T-helper 1 cell (primary cell): ENCODE measurements at places on chromosomes 12 and 14.

- no peak for DNase-seq
Observed at GRCh38 chr12:123056053-123056452, 75.6 kb downstream of the ARL6IP4 start.

- DNase-seq: no peak
Observed at GRCh38 chr14:65976761-65977404, 509.3 kb upstream of the CCDC196 start.

- DNase-seq: no peak
Observed at GRCh38 chr12:19382563-19382962, 56.7 kb upstream of the AEBP2 start.

DNA sequence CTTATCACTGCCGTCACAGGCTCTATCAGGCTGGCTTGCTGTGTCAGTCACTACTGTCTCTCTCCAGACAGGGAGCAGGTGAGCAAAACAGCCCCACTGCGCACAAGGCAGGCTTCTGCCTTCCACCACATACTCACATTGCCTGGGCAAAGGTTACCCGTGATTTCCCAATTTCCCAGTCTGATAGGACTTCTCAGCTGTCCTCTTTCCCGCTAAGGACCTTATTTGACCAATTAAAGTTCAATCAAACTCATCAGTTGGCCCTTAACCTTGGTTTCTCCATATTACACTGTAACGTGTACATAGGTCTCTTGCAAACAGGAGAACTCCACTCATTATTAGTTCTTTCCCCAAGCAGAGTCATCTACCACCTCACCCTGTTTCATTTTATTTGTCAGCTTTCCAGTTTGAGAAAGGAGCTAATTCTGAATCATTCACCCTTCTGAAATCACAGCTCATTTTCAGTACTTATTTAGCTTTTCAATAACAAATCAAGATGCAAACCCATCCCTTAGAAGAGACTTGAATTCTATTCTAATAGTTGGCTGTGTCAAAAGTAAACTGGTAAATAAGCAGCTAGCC lies 170.8 kb downstream of the ESR2 start:
- DNase-seq: no peak

- no peak for DNase-seq
Observed at GRCh38 chr14:61678975-61679374, 16.3 kb upstream of the HIF1A start.

- no peak for DNase-seq
Observed at GRCh38 chr12:18139989-18140596, 50.1 kb upstream of the RERGL start.

GRCh38 chr14:61730756-61731373 lies 31.4 kb upstream of the SNAPC1 start:
- no peak for DNase-seq

DNA sequence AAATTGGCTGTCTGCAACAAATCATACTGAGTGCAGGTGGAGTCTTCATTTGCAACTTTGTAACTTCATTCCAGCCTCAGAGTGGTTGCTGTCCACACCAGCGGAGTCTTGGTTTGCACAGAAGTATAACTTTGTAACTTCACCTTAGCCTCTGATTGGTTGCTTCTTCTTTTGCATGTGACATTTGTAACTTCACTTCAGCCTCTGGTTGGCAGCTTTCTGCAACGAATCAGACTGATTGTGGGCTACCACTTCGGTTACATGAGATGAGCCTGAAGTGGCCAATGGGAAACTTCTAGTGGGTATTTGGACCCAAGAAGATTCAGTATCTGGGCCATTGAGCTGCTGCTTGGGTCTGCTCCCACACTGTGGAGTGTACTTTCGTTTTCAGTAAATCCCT lies 17.8 kb downstream of the RASSF8 start:
- no peak for DNase-seq

DNA sequence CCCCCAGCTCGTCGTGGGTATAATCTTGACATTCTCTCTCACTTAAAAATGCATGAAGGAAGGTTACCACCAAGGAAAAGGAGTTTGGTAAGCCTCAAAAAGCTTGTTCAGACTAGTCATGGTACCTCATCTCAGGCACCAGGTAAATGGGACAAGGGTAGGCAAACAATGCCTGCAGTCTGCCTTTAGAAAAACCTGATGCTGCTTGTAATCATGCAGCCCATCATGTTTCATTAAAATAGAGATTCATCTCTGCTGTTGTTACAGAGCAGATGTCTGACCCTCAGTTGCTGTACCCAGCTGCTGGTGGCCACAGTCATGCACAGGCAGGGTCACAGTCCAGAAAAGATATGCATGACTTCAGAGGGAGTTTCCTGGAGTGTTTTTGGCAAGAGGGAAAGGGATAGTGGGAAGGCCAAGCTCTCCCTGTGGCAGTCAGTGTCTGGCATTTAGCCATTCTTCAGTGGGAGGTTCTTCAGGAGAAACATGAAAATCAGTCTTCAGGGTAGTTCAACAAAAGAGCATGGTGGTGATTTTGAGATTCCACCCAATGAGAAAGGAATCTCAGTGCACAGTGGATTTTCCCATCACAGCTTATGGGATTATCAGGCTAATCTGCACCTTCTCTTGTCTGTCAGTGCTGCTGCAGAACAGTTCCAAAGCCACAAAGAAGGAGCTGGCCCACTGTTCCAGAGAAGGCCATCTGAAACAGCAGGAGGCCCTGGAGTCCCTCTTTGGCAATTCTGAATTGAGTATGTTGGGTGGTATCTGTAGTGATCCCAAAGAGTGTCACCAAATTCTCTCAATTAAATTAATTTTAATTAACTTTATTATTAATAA lies 202.7 kb upstream of the FRMD6 start:
- no peak for DNase-seq

- no peak for DNase-seq
Observed at GRCh38 chr12:48788854-48789775, at the start of gene ADCY6. ADCY6 (minus strand) TSS chr12:48789089; CDS start chr12:48783434, 5,655 bp downstream.

- DNase-seq: no peak
Observed at GRCh38 chr12:49251357-49251756, 13.5 kb upstream of the TUBA1C start.

DNA sequence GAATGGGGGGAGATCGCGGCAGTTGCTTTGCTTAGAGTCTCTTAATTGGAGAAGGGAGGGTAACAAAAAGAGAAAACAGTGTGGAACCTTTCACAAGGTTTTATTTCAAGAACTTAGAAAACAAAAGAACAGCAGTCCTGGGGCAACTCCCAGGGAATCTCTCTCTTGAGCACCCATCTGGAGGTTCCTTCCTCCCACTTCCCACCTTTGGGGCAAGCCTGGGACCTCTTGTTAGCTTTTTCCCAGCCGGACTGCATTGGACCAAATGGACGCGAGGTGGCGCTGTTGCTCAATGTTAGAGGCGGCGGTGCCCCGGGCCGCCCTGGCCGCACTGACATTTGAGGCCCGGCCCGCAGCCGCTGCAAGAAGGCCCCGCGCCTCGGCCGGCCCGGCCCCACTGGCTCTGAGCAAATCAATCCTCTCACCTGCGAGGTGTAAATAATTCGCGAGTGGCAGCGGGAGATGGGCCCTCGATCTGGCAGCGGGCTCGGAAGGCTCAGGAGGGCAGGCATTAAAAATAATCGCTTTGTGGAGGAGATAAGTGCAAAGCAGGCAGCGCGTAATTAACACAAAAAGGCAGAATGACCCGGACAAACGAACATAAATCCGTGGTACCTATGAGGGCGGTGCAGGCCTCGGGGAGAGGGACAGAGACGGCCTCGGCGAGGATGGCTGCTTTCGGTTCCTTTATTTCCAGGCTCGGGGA lies 2.8 kb upstream of the HOXC8 start:
- peak; percentile 88 for DNase-seq

DNA sequence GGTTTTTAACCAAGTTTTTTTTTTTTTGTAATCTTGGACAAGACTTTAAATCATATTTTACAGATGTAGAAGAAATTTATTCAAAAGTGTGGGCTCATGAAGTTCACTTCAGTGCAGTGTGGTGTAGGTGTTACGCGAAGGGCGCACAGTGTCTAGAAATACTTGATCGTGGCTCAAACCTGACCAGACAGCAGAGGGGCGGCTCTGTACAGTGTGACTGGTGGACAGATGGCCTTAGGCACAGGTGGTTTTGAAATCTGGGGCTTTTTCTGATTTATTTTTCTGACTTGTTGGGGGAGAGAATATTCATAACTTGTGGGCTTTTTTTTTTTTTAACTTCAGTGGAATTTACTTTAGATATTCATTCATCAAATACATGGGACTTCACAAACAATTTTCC lies 179.2 kb downstream of the PELI2 start:
- DNase-seq: no peak

- no peak for DNase-seq
Observed at GRCh38 chr12:49666176-49666575, 41.0 kb downstream of the FMNL3 start.

GRCh38 chr12:114864837-114865551 lies 181.0 kb upstream of the TBX3 start:
- DNase-seq: no peak

DNA sequence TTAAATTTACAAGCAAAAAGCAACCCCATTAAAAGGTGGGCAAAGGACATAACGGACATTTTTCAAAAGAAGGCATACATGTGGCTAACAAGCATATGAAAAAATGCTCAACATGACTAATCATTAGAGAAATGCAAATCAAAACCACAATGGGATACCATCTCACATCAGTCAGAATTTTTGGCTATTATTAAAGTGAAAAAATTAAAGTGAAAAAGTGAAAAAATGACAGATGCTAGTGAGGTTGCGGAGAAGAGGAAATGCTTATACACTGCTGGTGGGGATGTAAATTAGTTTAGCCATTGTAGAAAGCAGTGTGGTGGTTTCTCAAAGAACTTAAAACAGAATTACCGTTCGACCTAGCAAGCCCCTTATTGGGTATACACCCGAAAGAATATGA lies 7.9 kb downstream of the OTOGL start:
- DNase-seq: no peak

GRCh38 chr12:104275689-104276088 lies 27.9 kb upstream of the EID3 start:
- DNase-seq: no peak

- DNase-seq: no peak
Observed at GRCh38 chr12:3236345-3237187, 159.4 kb downstream of the TSPAN9 start.

DNA sequence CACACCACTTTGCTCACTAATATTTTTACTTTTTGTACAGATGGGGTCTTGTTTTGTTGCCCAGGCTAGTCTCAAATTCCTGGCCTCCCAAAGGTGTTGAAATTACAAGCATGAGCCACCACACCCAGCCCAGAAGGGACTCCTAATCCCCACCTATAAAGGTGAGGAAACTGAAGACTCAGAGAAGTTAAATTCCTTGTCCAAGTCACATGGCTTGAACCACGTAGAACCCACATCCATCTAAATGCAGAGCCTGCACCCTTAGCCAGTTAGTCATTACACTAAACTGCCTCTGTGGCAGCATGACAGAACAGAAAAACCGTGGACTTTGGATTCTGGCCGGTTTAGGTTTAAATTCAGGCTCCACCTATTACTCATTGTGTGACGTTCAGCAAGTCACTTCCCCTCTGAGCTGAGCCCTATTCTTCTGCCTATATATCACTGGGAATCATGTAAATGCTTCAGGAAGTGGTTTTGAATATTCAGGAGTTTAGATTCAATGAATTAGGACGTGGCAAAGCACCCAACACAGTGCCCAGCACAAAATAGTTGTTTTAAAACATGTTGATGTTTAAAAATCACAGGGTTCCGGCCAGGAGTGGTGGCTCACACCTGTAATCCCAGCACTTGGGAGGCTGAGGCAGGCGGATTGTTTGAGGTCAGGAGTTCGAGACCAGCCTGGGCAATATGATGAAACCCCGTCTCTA lies 3.0 kb upstream of the CORO1C start:
- DNase-seq: peak; percentile 32

DNA sequence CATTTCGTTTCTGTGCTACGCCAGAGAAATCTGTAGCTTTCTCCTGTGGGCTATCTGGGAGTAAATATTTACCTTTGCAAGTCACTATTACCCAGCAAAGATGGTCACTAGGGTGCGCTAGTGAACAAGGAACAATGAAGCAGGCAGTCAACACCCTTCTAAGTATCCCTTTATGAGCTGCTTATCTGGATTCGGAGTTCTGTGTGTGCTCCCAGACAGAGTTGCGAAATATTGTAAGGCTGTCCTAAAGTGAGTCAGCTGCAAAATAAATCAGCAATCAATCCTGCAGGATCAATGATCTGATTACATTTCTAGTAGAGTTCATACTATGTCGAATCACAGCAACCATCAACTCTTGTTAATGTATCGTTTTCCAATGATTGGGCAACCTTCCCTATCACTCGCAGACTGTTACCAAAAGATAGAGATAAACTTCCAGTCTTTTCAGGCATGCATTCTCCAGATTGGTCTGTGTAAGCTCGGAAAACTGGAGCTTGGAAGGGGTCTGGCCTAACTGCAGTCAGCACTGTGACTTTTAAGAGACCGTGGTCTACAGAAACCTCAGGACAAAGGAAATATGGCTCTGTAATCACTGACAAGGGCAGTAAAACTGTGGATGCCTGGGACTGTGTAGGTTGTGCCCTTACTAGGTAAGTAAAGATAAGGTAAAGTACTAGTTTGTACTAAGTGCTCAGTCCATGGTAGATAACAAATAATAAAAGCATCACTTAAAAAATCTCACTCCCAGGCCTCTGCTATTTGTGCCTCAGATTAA lies 133.5 kb downstream of the KCNK10 start:
- no peak for DNase-seq

DNA sequence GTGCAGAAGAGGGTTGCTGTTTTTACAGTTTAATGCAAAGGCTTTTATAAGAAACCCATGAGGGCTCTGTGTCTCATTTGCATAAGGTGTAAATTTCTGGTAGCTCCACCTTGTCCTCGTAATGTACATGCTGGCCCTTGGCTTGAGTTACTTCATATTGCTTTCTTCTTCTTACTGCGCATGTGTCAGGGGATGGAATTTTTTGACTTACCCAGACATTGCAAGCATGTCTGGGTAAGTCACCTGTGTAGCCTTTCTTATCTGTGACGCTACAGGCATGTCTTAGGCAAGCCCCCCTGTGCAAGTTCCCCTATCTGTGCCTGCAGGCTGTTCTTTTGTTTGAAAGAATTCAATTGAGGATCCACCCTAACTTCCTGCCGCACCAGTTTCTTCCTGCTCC lies 274.2 kb downstream of the ETNK1 start:
- no peak for DNase-seq

DNA sequence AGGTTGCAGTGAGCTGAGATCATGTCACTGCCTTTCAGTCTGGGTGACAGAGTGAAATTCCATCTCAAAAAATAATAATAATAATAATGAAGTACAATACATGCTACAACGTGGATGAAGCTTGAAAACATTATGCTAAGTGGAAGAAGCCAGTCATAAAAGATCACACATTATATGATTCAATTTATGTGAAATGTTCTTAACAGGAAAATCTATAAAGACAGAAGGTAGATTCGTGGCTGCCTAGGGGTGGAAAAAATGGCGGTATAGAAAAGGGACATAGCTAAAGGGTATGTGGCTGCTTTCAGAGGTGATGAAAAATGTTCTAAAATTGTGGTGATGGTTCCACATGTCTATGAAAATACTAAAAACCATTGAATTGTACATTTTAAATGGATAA lies 41.0 kb upstream of the AMIGO2 start:
- DNase-seq: no peak

- no peak for DNase-seq
Observed at GRCh38 chr12:91023326-91024004, 18.7 kb upstream of the EPYC start.
